Stimulated activated CD8-positive, alpha-beta memory T cell treated with anti-CD3 and anti-CD28 coated beads, Interleukin-4, amount 100 ng/mL, for 4 hours (primary cell): ENCODE measurements at places on chromosomes 16 and 17.
A peak's percentile ranks its signal among the peaks of the same experiment; 100 is the strongest.

GRCh38 chr16:9660898-9661297, 521.3 kb downstream of the GRIN2A start:
- no peak for DNase-seq

- no peak for DNase-seq
Measured at GRCh38 chr17:66787914-66788313, 47.0 kb upstream of the CACNG5 start.

DNA sequence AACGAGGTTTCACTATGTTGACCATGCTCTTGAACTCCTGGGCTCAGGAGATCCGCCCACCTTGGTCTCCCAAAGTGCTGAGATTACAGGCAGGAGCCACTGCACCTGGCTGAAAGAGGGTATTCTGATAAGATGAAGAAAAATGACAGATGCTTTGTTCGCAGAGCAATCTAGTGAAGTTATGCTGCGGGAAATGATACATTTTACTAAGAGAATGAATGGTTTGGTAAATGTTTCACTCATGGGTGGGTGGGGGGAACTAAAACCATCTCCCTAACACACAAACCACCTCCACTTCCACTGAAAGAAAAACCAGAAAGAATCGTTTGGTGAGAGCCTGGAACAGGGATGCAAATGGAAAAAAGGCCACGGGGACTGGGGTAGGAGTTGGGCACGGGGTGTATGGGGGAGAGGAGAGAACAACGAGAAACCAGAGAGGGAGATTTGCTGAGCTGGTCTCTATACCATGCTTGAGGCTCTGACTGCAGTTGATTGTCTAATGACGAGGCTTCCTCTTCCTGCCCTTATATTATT, 19.0 kb upstream of the XYLT2 start:
- no peak for DNase-seq

DNA sequence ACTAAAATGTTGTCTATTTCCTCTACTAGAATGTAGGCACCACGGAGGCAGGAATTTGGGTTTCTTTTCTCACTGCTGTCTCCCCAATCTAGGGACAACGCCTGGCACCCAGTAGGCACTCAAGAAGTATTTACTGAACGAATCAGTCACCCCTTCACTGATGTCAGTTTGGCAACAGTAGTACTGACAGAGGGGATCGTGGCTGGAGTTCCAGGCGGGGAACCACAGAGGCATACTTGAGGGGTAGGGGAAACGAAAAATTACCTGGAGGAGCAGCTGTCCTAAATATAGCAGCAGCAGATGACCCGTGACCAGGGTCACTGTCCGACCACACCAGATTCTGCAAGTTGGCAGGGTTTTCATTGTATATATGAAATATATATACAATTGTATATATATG, 33.3 kb downstream of the TRIM25 start:
- no peak for DNase-seq

- DNase-seq, result no peak
Measured at GRCh38 chr16:30884760-30885159, 9.1 kb downstream of the BCL7C start.

- DNase-seq, result no peak
Measured at GRCh38 chr17:77845541-77846225, 112.8 kb upstream of the TNRC6C start.

- no peak for DNase-seq
Measured at GRCh38 chr16:52783616-52784015, 236.7 kb upstream of the TOX3 start.

- no peak for DNase-seq
Measured at GRCh38 chr17:76213491-76213890, 26.8 kb downstream of the RNF157 start.

- DNase-seq, result no peak
Measured at GRCh38 chr16:23573817-23574216, 16.3 kb downstream of the UBFD1 start.

- no peak for DNase-seq
Measured at GRCh38 chr17:67090341-67090740, 46.0 kb downstream of the CACNG1 start.

DNA sequence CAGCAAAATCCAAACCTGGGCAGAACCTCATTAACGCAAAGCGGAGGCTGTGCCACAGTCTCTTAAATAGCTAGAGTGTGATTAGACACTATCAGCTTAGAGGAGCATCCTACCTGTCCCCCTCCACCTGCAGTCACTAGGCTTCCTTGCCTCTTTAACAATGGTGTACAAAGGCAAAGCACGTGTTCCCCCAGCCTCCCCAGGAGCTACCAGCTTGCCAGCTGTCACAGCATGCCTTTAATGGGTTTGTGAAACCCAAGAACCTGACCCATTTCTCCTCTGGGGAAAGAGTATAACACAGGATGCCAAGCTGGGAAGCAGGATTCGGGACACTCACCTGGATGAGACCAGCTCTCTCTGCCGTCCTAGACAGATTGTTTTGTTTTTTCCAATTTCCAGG, 37.2 kb upstream of the TBX2 start:
- no peak for DNase-seq

- no peak for DNase-seq
Measured at GRCh38 chr16:72324578-72324977, 152.6 kb upstream of the PMFBP1 start.

DNA sequence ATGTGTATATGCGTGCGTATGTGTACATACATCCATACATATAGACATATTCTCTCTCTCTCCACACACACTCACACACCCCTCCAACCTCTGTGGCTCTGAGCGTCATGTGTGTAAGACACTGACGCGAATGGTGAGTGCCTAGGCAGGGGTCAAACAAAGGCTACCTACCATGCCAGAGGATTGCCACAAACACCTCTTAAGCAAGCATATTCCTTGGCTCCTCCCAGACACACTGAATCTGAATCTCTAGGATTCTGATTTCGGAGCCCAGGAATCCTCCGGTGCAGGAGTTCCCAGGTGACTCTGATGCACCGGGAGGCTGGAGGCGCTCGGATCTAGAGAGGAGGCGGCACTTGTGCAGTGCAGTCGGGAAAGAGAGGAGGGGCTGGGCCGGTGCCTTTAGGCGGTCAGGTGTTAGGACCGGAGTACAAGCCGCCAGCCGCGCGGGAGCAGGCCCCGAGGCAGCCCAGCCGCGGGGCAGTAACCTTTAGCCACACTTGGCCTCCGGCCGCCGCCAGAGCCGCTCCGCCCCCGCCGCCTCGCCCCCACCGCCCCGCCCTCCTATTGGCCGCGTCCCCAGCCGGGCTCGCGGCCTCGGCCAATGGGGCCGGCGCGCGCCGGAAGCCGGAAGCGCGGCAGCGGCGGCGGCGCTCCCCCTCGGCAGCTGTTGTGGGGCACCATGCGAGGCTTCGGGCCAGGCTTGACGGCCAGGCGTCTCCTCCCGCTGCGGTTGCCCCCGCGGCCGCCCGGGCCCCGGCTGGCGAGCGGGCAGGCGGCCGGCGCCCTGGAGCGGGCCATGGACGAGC, at the start of gene MLYCD:
Gene MLYCD, plus strand, starts transcription at position 653 of the 809 bp plus-strand sequence. Its CDS starts 30 bp downstream, at position 683.
- peak; percentile 24 for DNase-seq

GRCh38 chr16:66603537-66604375, 748 bp upstream of the CMTM3 start:
- peak; percentile 38 for DNase-seq

- no peak for DNase-seq
Measured at GRCh38 chr16:54453871-54454270, 167.3 kb upstream of the IRX3 start.

GRCh38 chr17:39629898-39630297, 3.1 kb downstream of the PPP1R1B start:
- DNase-seq, result no peak

DNA sequence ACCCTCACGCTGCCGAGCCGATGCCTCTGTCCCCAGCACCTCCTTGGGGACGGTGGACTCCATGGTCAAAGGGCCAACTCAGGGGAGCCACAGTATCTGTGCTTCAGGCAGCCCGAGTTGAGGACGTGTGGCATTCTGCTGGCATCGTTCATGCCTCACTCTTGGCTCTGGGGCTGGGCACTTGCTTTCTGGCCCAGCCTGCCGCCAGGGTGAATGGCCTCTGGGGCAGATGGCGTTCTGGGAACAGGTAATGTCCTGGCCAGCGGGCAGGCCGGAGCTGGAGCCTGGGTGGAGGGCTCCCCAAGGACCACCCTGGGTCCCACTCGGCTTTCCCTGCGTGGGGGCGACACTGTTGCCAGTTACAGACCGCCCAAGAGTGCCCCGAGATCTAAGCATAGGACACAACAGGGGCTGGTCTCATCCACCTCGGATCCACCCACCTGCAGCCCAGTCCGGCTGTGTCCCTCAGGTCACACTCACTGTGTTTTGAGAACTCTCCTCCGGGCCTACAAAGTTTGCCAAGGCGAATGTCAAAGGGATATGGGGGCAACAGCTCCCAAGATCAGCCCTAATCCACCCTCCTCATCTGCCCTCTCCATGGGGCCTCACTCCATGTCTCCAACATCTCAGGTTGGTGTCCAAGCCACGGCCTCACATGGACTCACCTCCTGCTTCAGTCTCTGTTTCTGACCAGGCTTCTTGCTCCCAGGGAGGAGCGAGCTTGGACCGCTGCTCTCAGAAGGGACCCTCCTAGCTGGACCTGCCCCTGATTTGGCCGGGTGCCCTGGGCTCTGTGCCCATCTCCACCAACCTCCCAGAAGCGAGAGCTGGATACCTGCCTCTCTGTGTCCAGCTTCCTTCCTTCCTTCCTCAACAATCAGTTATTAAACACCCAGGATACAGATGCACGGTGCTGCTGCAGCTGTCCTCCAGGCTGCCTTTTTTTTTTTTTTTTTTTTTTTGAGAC, 60.8 kb downstream of the TMEM235 start:
- no peak for DNase-seq

DNA sequence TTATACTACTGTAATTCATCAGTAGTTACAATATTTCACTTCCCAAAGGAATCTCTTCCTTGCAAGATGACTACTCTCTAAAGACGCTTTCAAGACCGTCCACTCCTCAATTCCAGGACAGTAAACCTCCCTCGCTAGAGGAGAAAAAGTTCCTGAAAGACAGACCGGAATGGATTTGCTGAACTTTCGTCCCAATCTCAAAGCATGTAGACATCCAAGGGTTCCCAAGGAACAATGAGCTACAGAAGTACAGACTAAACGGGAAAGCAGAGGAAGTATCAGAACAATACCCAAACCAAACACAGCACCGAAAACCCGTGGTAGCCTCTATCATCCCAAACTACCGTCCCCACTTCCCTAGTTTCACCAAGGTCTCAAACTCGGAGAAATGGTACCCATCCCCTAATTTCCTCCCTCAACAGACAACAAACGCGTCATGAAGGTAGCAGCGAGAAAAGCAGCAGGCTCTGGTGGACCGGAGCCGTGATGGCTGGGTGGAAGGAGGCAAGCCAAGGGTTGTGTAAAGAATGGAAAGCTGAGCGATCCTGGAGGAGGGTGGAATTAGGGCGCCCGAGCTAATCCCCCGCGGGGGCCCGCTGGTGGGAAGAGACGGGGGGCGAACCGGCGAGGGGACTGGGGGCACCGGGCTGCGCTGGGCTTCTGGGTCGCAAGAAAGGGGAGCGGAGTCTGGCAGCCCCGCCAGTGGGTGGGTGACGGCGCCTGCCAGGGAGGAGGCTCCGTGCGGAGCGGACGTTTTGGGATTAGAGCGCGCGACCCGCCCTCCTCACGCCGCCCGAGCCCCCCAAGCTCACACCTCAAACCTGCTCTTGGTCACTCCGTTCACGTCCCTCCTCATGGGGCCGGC, 647 bp downstream of the FBXL20 start:
- peak; percentile 0 for DNase-seq

GRCh38 chr16:27704252-27704651, 154.3 kb downstream of the KATNIP start:
- DNase-seq, result no peak

- no peak for DNase-seq
Measured at GRCh38 chr16:20485408-20485807, 34.1 kb downstream of the ACSM2A start.

DNA sequence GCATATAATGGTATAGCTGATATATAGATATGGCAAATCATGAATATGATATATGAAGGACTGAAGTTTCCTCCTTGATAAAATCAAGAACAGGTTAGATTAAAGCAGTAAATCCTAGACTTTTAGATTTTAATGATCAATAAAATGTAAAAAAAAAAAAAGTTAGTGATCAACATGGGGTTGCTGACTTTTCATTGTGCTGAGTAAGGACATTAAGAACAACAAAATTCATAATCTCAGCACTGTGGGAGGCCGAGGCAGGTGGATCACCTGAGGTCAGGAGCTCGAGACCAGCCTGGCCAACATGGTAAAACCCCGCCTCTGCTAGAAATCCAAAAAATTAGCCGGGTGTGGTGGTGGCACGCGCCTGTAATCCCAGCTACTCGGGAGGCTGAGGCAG, 10.4 kb upstream of the CHD3 start:
- DNase-seq, result no peak

DNA sequence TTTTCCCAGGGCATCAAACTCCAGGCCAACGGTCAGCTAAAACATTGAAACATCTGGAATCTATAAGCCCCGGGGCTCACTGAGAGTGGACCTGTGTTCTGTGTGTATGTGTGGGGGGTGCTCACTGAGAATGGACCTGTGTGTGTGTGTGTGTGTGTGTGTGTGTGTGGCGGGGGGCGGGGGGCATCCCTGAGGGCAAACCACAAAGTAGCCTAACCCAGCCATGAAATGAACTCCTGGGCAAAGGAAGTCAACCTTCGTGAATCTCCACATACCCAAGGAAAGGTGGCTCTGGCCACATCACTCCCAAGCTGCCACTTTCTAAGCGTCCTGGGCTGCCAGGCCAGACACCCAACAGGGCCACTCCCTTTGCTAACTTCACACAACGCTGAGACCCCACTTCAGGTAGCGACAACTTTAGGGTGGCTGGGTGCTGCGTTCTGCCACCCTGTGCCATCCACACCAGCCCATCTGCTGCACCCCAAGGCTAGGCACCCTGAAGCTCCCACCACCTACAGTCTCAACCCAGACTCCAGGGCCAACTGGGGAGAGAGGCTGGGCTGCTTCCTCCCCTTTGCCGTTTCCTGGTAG, 1.6 kb downstream of the MAFG start:
- no peak for DNase-seq

- no peak for DNase-seq
Measured at GRCh38 chr17:4703330-4703691, 626 bp downstream of the PELP1 start.

DNA sequence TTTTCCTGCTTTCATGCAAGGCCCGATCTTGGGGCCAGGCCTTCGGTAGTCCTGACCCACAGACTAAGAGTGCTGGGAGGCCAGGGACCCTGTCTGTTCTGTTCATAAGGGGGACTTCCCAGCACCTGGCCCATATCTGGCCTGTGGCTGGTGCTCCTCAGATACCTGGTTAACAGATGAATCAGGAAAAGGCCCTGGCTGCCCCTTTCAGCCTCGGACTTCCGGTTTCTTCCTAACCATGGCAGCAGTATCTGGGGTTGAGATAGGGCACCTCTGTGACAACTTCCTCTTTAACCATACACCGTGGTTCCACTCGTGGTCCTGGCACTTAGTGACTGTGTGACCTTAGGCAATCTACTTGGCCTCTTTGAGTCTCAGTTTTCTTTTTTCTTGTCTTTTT, 18.4 kb downstream of the PLCG2 start:
- DNase-seq, result no peak

GRCh38 chr17:31089471-31089870, 5.3 kb upstream of the NF1 start:
- DNase-seq, result no peak
